HT1080 (cell line): ENCODE measurements at places on chromosomes 13 and 19. TPM values are rescaled to one million over a fixed set of nuclear protein-coding genes. Genes with fewer than 3 reads are reported as not detected.

GRCh38 chr13:22218797-22219196 lies 547.9 kb downstream of the FGF9 start:
- DNase-seq, result no peak

DNA sequence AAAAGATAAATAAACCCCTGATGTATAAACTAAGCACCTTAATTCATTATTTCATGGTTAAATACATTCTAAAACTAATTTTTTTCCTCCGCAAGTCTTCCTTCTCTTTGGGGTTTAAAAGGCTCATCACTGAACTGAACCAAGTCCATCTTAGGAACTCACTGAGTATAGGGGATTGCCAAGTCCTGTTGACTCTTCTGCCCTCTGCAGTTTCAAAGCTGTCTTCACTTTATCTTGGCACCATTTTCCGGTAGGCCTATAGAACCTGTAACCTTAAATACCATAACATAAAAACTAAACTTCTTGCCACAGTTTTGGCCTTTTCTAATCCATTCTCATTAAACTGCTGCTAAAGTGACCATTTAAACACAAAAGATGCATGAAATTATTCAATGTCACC lies 66.5 kb upstream of the USPL1 start:
- peak; percentile 32 for DNase-seq

GRCh38 chr19:13087295-13087694 lies 15.4 kb downstream of the LYL1 start:
- DNase-seq, result no peak

- no peak for DNase-seq
These were observed 1589.9 kb downstream of the SLITRK1 start for GRCh38 chr13:82292334-82292733.

DNA sequence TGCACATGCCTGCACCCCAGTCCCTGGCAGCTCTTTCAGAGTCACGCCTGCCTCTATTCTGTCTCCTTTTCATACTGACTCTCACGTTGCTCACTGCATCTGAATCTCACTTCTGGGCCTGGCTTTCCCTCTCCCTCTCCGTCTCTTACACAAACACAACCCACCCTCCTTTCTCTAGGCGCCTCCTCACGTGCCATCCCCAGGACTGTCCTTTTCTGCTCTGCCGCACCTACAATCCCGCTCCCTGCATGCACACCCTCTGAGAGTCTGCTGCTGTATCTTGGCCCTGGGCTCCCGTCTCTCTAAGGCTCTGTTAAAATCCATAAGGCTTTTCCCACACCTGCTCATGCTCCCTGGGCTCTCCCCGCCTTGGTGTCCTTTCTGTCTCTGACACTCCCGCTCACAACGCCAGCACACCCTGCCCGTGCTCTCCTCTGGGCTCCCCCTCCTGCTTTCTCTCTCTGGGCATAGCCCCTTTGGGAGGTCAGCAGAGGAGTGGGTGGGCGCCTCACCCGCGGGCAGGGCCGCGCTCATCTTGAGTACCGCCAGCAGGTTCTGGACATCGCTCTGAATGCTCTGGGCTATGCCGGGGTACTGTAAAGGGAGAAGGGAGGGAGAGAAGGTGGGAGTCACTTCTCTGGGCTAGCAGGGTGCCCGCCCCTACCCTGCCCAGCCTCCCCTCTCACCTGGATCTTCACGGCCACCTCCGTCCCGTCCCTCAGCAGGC lies 12.7 kb upstream of the NUMBL start:
- no peak for DNase-seq

DGKH gene
- 9.9 and 10.3 TPM in 2 replicates for total RNA-seq

MED4 gene
- total RNA-seq, result 45.3 and 48.1 TPM in 2 replicates
